ENCODE measurements at places on chromosomes 3 and 15.

DNA sequence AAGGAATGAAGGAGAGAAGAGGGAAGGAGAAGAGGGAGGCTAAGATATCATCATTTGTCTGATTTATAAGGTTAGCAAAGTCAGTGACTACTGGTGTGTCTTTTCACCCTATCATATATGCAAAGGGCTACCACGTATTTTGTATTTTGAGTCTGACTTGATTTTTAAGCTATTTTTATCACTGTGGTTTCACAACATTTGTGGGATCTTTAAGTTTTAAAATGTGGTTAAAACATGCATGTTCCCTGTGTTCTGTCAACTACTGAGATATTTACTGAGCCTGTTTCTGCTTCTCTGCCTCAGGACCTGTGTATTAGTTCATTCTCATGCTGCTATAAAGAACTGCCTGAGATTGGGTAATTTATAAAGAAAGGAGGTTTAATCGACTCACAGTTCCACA, 22.5 kb upstream of the SPTSSB start:
- no peak for DNase-seq

GRCh38 chr15:36361351-36361870, 218.0 kb upstream of the CDIN1 start:
- DNase-seq = no peak

DNA sequence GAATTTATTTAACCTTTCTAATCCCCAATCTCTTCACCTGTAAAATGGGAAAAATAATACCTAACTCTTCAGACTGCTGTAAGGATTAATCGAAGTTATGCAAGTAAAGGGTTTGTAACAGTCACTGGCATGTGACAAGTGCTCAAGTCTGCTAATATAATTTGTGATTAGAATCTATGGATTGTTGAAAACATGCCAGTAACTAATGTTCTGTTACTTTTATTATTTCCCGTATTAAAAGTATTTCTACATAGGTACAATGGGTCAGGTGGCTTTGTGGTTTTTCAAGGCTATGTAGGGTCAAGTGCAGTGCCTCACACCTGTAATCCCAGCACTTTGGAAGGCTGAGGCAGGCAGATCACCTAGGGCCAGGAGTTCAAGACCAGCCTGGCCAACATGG, 29.4 kb downstream of the ULK4 start:
- DNase-seq = no peak

DNA sequence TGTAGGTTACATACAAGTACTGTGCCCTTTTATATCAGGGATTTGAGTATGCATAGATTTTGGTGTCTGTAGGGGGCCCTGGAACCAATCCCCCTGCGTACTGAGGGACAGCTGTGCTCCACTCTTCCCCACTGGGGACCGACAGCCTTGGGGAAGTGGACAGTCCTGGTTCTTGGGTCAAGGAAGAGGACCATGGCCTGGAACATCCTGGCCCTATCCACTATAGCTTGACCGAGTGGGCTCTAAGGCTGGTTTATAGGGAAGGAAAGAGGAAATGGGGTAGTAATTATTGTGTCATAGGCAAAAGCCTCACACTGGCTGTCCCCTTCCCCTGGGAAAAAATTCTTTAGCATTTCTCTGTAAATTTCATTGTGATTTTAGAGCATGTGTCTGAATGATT, 49.5 kb downstream of the CRTC3 start:
- no peak for DNase-seq

- DNase-seq = no peak
Measured at GRCh38 chr3:46500656-46501635, 3.2 kb downstream of the RTP3 start.

GRCh38 chr3:41792806-41793205, 169.1 kb downstream of the ULK4 start:
- no peak for DNase-seq

DNA sequence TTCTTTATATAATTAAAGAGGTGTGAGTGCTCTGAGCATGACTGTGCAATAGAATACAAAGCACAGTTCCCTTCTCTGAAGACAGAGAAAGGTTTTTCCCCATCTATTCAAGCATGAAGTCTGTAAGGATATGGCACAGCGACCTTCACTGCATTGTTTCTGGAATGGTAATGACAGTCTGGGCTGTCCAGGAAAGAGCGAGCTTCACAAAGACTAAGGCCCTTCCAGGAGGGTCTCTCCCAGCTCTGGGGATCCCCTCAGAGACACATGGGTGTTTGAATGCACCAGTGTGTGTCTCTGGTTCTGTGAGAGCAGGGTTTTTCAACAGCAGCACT, 179.9 kb upstream of the NR2E3 start:
- no peak for DNase-seq

DNA sequence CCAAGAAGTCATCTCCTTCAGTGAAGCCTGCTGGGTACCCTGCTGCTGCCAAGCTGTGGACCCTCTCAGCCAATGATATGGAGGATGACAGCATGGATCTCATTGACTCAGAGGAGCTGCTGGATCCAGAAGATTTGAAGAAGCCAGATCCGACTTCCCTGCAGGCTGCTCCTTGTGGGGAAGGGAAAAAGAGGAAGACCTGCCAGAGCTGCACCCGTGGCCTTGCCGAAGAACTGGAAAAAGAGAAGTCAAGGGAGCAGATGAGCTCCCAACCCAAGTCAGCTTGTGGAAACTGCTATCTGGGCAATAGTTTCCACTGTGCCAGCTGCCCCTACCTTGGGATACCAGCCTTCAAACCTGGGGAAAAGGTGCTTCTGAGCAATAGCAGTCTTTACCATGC, 13.7 kb upstream of the ANP32A start:
- no peak for DNase-seq

DNA sequence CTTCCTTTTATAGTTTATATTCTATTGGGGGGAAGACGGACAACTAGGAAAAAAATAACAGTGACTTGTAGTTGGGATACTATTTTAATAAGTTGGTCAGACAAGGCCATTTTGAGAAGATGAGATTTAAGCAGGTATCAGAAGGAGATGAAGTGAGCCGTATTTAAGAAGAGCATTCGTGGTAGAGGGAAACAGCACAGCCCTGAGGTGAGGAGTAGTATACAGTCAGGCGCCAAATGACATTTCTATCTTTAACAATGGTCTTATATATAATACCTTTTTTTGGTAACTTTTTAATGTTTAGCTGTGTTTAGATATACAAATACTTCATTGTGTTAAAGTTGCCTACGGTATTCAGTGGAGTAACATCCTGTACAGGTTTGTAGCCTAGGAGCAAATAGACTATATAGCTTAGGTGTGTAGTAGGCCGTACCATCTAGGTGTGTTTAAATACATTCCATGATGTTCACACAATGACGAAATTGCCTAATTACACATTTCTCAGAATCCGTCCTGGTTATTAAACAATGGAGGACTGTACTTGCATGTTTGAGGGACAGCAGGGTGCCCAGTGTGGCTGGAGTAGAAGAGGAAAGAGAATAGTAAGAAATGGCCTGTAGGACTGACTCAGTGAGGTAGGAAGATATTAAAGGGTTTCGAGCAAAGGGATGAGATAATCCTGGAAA, 1.6 kb downstream of the NKTR start:
- DNase-seq = no peak
